H4 (cell line): ENCODE measurements at places on chromosomes 12 and 14.

DNA sequence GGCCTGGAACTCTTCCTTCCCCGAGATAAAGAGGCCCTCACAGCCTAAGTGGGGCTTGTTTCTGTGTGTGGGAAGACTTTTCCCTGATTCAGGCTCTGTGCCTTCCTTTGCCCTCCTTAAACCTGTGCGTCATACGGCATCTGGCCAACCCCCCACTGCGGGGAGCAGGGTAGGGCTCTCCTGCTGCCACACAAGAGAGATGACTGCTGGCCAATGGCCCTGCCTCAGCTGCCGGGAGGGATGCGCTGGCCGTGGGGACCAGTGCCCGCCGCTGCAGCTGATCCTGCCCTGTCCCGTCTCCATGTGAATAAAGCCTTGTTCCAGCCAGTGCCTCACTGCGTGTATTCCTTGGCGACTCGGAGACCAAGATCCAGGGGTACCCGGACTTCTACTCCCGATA lies 42.5 kb upstream of the BEGAIN start:
- peak; percentile 41 for DNase-seq

GRCh38 chr14:64992328-64992885 lies 5.7 kb downstream of the FNTB start:
- DNase-seq = no peak

GRCh38 chr12:1992732-1993131 lies 11.5 kb downstream of the DCP1B start:
- no peak for DNase-seq

DNA sequence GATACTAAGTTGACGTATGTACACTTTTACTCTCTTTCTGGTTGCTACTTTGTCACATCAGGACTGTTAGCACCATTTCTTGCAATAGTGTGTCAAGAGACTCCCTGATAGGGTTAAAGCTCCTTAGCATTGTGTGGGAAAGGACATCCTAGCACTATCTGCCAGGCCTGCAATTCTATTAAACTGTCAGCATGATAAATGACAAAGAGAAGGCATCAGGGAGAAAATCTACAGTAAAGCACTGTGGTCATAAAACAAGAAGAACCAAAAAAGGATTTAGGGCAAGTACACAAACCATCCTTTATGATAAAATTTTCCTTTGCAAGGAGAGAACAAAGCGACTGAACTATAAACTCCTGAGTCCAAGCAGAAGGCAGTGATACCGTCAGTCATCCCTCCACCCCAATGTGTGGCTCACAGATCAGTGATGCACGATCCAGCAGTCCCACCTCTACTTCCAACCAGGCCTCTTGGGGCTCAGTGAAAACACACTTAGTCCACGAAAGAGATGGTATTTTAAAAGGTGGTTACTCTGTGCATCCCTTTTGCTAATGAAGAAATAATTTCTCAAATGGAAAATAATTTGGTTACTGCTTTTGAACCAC lies 31.4 kb upstream of the SLC35F4 start:
- no peak for DNase-seq

DNA sequence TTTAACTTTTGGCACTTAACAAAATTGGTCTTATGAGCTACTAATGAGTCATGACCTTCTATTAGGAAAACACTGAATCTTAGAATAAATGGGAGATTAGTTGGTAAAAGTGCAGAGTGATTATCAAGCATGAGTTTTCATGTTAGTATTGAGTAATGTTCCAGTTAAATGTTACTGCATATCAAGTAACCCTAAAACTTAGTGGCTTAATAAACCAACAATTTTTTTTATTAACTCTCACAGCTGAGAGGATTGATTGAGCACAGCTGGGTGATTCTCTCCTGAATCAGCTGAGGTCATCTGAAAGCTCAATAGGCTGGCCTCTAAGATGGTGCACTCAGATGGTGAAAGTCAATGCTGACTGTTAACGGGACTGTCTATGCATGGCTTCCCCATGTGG lies 248.6 kb downstream of the BCL11B start:
- DNase-seq = no peak

GRCh38 chr12:25089738-25090137 lies 105.2 kb downstream of the DNAI7 start:
- DNase-seq = peak; percentile 8

GRCh38 chr14:94682736-94683135 lies 70.5 kb downstream of the SERPINA3 start:
- no peak for DNase-seq

GRCh38 chr14:93785423-93785822 lies 2.9 kb downstream of the PRIMA1 start:
- no peak for DNase-seq

GRCh38 chr14:53842938-53843337 lies 113.7 kb downstream of the BMP4 start:
- no peak for DNase-seq

GRCh38 chr12:100251917-100252316 lies 15.0 kb downstream of the DEPDC4 start:
- no peak for DNase-seq

GRCh38 chr12:26369588-26369987 lies 174.2 kb downstream of the SSPN start:
- DNase-seq = peak; percentile 72

- DNase-seq = no peak
These were observed 240.3 kb downstream of the SLC15A4 start for GRCh38 chr12:128583453-128583852.

- no peak for DNase-seq
These were observed 16.9 kb upstream of the APPL2 start for GRCh38 chr12:105252901-105253300.

DNA sequence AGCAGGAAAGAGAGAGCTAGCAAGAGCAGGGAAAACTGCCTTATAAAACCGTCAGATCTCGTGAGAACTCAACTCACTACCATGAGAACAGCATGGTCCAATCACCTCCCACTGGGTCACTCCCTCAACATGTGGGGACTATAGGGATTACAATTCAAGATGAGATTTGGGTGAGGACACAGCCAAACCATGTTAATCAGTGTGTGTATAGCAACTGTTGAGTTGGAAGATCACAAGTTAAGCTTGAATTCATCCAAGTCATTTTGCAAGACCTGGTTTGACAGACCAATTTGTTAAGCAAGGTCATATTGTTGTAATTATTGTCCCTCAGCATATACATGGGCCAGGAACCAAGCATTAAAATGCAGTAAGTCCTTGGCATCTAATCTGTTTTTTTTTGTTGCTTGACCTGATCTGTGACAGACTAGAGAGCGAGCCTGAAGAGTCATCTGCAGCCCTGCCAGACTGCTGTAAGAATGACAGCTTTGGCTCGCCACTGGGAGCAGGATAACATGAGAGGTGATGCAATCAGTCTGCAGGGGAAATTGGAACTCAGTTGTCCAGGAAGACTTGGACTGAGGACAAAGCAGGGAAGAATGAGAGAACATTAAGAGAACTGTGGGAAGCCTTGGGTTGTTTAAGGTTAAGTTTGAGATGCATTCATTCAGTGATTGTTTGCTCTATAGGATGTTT lies 297.6 kb upstream of the SEL1L start:
- DNase-seq = no peak

- DNase-seq = no peak
These were observed 199.9 kb downstream of the SLC6A15 start for GRCh38 chr12:84712747-84713146.

DNA sequence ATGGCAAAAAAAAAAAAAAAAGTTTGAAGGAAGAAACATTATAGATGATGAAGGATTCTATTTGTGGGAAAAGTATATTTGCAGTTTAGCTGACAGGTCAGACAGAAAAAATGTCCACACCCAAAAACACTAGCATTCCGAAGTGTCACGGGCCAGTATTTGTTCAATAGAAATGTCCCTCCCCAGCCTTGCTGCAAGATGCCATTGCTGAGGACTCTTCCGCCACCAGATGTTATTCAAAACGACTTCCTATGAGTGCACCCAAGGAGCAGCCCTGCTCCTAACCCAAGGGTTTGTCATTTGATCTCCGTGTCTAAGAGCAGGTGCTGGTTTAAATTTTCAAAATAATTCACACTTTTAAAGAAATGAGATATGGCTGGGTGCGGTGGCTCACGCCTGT lies 163.1 kb downstream of the GCH1 start:
- no peak for DNase-seq

DNA sequence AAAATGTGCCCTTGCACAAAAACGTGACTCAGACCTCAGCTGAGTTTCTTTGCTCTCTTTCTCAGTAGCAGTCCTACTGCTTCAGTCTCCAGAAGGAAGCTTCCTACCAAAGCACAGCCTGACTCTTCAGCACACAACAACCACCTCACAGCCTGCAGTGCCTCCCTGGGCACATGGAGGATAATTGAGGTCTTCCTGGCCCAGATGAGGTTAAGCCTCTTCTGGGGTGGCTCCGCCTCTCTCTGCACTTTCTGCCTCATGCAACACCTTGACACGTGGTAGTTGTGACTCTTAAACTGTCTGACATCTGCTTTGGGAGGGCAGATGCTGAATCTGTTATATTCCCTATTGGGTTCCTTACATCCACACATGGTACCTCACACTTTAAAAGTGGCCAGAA lies 33.8 kb downstream of the GIT2 start:
- no peak for DNase-seq

DNA sequence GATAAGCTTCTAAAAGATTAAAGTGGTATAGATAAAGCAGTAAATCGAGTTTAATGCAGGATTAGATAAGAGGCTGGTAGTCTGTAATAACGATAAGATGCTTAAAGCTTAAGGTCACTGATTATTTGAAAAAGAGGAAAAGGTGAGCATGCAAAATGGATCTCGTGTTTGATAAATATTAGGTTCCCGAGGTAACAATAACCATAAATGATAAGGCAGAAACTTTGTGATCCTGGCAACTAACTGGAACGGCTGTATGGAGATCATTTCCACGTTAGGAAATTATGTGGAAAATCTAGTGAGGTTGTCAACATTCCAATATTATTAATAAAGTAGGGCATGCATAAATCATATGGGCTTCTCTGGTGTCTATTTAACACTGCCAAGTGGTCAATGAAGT lies 255.5 kb downstream of the EFCAB11 start:
- no peak for DNase-seq

GRCh38 chr12:132605892-132606291 lies 4.5 kb downstream of the LRCOL1 start:
- no peak for DNase-seq

DNA sequence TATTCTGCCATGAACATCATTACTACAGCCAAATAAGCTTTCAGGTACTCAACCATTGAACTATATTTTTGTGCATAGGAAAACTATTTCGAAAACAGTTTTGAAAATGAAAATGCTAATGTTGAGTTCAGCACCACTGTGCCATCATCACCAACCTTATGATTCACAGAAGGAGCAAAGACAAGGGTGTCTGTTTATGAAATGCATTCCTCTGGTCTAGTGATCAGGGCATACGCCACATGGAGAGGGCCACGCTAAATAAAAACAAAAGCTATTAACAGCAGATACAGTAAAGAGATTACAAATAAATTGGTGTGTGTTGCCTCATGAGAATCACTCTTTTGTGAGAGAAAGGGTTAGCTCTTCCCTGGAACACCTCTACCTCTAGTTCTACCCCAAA lies 43.2 kb upstream of the BMAL2 start:
- peak; percentile 16 for DNase-seq

GRCh38 chr12:30019366-30020140 lies 235.8 kb upstream of the TMTC1 start:
- DNase-seq = no peak

DNA sequence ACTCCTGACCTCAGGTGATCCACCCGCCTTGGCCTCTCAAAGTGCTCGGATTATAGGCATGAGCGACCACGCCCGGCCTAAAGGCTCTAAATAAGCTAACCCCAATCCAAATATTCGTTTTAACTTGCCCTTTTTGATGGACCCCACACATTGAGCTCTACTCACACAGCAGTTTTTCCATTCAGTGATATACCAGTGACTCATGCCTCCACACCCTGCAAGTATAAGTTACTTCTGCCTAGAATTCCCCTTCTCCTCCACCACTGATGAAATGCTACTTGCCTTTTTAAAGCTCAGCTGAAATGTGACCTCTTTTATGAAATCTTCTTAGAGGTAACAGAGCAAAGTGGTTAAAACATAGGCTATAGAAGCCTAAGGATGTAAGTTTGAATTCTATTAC lies 68.8 kb downstream of the EXOC5 start:
- peak; percentile 9 for DNase-seq

GRCh38 chr12:23169696-23170013 lies 544.7 kb downstream of the ETNK1 start:
- no peak for DNase-seq

DNA sequence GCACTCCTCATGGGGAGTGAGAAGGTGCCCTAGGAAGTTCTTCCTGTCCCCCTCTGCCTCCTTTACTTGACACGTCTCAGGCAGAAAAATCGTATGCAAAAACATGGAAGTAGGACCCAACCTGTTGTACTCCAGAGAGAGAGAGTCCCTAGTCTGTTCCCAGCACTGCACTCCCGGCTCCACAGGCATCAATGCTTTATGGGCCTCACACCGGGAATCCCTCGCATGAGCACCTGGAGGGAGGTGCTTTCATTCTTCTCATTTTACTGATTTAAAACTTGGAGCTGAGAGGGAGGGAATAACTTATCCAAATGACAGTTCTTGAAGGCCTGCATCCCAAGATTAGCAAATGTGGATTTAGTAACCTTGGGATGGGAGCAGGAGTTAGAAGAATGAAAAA lies 1101.4 kb downstream of the BCL11B start:
- DNase-seq = no peak

- no peak for DNase-seq
These were observed 131.6 kb downstream of the CAND1 start for GRCh38 chr12:67400742-67401141.

DNA sequence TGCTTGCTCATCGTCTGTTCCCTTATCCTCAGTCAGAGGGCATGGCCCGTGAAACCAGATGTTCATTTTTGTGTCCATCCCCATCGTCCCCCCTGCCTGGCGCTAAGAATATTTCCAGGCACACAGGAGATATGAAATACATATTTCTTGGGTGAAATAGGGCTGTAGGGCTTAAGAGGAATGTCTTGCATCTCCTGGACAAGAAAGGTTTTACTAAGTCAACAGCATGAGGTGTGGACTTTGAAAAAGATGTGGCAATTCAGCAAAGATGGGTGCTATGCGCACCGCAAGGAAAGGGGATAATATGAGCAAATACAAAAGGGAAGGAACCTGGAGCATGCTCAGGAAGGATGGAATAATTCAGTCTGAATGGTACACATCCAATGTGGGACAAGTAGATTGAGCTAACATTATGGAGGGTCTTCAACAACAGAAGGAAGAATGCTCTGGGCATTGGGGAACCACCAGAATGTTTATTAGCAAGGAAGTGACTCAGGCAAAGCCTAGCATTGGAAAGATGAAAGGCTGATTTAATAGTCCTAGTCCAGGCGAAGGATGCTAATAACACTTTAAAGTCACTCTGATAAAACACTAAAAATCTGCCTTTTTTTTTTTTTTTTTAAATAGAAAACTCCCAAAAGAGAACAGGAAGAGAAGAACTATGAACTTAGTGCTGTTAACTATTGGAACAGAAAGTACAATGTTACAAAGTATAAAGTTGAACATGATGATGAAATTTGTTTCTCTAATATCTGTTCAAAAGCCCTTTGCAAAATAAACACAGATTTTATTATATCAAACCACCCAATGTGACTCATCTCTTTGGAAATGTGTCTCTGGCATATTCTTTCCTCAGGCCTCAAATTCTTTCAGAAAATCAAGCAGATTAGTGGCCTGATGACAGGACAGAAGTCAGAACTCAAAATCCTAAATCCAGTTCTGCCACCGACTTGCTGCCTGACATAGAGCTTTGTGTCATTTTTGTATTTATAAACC lies 449.5 kb downstream of the BCAT1 start:
- DNase-seq = peak; percentile 37
